ENCODE measurements at places on chromosomes 12 and 14.

DNA sequence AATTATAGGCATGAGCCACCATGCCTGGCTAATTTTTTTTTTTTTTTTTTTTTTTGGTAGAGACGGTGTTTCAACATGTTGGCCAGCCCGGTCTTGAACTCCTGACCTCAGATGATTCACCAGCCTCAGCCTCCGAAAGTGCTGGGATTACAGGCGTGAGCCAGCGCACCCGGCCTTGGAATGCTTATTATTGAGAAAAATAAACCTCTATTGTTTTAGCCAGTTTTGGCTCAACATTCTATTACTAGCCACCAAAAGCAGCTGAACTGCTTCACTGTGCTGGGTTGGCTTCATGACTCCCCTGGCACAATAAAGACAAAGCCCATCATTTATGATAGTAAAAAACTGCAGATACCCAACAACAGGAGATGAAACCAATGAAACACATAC is 93.5 kb upstream of the CEP83 start:
- peak; percentile 13 for DNase-seq

GRCh38 chr14:73386342-73386741 is 72.0 kb downstream of the NUMB start:
- no peak for DNase-seq

DNA sequence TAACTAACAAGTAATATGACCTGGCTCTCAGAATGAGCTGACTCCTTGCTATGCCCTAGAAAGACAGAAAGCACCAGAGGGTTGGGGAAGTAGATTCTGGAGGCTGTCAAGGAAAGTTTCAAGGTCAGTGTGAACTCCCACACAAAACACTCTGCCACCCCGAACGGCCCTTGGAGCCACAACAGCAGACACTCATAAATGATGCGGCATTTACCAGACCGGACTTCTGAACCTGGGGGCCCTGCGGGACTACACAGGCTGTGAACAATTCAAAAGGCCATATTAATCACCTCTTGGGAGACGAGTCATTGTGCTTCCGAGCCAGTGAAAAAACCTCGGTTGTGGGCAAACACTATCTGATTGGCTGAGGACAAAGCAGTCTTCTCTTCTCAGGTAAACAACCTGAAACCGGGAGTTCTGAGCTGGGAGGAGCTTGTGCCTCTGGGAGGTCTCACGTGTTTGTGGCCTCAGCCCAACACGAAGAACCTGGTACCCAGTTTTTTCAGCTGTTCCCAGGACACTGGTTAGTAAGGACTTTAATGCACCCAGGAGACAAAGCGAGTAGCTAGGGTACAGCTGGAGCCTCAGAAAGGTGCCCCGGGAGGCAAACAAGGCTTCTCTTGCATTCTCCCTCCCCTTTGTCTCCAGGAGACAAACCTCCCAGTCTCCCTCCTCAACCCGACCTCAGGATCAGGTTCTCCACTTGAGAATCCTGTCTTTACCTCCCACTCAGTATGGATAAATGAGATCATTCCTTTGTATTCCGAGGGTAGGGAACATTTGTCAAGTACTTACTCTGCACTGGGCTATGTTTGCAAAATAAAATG is 35.3 kb downstream of the VWF start:
- no peak for DNase-seq

DNA sequence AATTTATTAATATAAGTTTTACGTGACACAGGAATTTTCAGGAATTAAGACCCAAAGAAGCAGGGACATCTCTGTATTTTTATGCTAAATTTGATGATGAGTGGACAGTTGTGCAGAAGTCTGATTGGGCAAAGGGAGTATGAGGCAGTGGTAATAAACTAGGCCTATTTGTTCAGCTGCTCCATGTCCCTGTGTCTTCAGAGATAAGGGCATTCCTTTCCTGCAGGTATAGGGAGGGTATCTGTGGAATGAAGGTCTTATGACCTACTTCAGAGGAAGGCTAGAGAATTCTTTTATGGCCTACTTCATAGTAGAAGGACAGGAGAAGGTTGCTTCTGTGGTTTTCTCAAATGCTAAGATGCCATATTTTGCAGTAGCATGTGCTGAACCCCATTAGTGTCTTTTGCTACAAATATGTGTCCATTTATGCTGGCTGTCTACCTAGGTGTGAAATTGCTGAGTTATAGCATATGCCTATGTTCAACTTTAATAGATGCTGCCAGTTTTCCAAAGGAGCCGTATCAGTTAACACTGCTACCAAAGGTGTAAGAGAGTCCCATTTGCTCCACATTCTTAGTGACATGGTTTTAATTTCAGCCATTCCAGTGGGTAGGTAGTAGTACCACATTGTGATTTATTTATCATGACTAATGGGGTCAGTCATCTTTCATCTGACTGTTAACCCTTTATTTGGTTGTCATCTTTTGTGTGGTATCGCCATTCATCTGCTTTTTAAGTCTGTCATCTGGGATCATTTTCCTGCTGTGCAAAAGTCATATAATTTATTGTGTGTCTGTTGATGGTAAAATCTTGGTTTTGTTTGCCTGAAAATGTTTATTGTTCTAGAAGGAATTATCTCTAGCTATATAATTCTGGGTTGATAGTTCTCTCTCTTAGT is 410.7 kb upstream of the RGS6 start:
- DNase-seq: no peak

- no peak for DNase-seq
These were observed 18.0 kb upstream of the CTDSP2 start for GRCh38 chr12:57864442-57865083.

DNA sequence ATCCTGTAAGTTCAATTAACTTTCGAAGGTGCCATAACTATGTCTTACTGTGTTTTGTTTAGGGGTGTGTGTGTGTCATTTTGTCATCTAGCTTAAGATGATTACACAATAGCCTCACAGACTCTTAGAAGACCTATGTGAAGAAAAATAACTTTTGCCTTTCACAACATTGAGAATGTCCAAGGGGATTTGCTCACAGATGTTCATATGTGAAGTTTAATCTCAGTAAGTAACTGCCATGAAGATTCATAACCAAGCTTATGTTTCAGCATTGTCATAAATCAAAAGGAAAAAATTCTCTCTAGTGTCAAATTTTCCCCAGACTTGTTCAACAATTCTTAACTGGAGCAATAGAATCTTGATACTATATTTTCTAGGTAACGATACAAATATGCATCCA is 226.1 kb upstream of the PRKD1 start:
- DNase-seq: no peak

DNA sequence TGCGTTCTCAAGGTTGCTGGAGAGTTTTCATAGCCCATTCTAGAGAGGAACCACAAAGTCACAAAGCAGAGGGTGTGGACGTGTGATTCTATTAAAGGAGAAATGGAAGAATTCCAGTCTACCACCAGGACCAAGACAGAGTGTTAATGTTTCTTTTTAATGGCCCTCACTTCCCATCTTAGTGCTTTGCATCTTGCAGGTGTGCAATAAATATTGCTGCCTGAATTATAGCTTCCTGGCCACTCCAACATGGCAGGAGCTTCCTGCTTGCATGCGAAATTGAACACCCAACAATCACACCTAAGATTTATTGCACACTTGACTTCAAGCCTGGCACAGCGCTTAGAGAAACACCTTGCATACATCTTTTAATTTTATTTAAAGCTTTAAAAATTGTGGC is 22.4 kb upstream of the PPP1CC start:
- no peak for DNase-seq

DNA sequence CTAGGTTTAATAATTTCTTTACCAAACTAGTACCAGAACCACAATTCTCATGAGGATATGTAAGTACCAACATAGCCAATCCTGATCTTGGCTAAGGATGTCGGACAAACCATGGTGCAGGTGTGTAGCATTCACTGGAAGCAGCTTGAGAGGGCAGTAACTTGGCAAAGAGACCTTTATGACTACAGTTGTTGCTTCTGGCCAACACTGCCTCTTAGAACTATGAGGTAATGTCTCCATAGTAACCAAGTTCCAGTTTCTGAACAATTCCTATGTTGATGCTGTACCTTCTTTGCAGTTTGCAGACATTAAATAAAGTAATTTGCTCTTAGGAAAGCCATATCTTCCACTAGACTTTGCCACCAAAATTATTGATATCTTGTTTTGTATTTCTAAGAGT is at the start of gene LMNTD1:
Gene LMNTD1, minus strand, starts transcription at position 186 of the 400 bp plus-strand sequence. CDS start 324 bp downstream, outside the sequence.
- peak; percentile 19 for DNase-seq

GRCh38 chr12:94725375-94726168 is 75.2 kb upstream of the TMCC3 start:
- no peak for DNase-seq

DNA sequence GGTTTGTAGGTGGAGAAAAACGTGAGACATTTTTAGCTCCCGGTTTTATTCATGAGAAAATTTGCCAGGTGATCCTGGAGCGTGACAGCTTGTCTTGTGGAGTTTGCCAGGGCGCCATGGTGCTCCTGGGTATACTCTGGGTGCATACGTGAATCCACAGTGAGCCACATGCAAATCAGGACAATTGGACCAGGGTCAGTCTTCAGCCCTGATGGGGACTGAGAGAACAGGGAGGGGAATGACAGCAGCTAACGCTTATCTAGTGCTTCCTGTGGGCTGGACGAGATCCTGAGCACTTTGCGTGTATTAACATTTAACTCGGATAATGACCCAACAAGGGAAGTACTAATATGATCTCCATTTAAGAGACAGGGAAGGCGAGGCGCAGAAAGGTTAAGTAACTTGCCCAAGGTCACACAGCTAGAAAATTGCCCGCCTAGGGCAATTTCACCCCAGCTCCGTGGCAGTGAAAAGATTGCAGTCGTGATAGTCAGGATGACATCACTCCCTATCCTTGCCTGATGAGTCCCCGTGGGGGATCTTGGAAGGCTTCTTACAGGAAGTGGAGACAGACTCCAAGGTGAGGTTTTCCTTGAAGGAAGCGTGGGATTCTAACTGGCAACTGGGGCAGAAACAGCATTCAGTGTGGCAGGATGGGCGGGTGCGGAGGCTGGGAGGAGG is 118.4 kb upstream of the NCOR2 start:
- no peak for DNase-seq

Data from BJ (cell line).